Adrenal gland (tissue), 19 donors: ENCODE measurements at places on chromosomes 4 and X.

- H3K4me1 ChIP-seq: no peaks in the 10 kb centered on the region
- peak; percentile 11 for DNase-seq
- H3K4me3 ChIP-seq: no peak overlapping the region
- H3K36me3 ChIP-seq: peaks cover 4% of the 10 kb centered on the region
- no peaks in the 10 kb centered on the region for H3K27me3 ChIP-seq
These were observed 45.6 kb downstream of the RGS12 start for GRCh38 chr4:3338321-3338838.

DNA sequence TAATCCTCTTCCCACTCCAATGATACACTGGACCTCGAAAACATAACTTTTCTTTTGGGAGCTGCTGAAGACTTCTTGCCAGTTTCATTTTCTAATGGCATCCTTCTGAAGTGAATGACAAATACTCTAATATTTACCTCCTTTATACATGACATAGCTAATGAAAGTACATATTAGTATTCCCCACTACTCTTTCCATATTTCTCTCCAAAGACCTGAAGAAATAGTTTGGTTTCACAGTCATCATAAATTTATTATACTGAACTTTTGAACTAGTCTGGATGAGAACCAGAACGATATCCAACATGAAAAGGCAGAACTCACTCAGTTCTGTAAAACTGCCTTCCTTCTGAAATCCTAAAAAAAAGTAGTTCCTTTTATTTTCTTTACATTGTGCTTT lies 139.1 kb downstream of the GPC3 start:
- no peaks in the 10 kb centered on the region for H3K36me3 ChIP-seq
- no peaks in the 10 kb centered on the region for H3K4me1 ChIP-seq
- no peak for DNase-seq
- no peak overlapping the region for H3K27ac ChIP-seq
- H3K4me3 ChIP-seq: no peak overlapping the region

DNA sequence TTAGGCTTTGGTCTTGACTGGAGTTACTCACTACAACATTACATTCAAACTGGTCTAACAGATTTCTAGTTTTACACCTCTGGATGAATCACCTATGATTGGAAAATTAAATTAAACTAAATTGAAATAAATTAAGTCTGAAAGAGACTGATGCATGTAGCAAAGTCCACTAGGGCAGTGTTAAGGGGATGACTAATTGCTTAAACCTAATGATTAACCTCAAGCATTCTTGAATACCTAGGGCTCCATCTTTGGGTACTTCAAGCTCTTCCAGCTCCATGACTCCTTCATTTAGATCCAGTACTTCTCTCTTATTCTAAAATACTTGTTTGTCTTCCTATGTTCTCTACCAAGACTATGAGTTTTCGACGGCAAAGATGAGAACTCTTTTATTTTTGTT lies 86.8 kb downstream of the SH2D1A start:
- H3K4me3 ChIP-seq: no peak overlapping the region
- H3K4me1 ChIP-seq: no peaks in the 10 kb centered on the region
- peaks cover 6% of the 10 kb centered on the region for H3K27me3 ChIP-seq

GRCh38 chrX:10519278-10519677 lies 101.1 kb downstream of the MID1 start:
- no peak overlapping the region for H3K27ac ChIP-seq
- no peaks in the 10 kb centered on the region for H3K27me3 ChIP-seq
- no peak for DNase-seq
- no peaks in the 10 kb centered on the region for H3K4me1 ChIP-seq
- no peak overlapping the region for H3K4me3 ChIP-seq

GRCh38 chrX:82848111-82848510 lies 660.0 kb upstream of the POU3F4 start:
- no peaks in the 10 kb centered on the region for H3K36me3 ChIP-seq
- no peaks in the 10 kb centered on the region for H3K4me1 ChIP-seq
- DNase-seq: no peak
- H3K27me3 ChIP-seq: peaks cover 4% of the 10 kb centered on the region
- H3K4me3 ChIP-seq: no peak overlapping the region

DNA sequence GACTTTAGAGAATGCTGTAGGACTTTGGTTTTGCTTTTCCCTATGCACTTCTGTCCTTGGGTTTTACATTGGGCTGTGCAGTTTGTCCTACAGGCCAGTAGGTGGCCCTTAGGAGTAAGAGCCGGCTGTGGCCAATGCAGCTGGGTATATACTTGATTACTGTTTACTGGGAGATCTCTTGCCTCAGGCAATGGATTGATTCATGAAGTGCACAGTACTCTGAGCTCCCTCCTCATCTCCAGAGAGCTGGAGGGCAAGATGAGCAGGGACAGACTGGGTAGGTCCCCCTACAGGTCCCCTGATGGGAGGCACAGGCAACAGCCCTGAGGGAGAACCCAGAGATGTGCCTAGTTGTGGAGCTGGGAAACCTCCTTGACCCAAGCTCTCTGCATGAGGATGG lies 103.8 kb upstream of the QRFPR start:
- no peaks in the 10 kb centered on the region for H3K4me1 ChIP-seq
- H3K27me3 ChIP-seq: no peaks in the 10 kb centered on the region
- H3K27ac ChIP-seq: no peak overlapping the region
- no peaks in the 10 kb centered on the region for H3K36me3 ChIP-seq
- DNase-seq: peak; percentile 33
